ENCODE measurements at places on chromosomes 5 and 9.
A peak's percentile ranks its signal among the peaks of the same experiment; 100 is the strongest.

GRCh38 chr5:94903726-94904125, 285.3 kb downstream of the SLF1 start:
- DNase-seq = no peak

DNA sequence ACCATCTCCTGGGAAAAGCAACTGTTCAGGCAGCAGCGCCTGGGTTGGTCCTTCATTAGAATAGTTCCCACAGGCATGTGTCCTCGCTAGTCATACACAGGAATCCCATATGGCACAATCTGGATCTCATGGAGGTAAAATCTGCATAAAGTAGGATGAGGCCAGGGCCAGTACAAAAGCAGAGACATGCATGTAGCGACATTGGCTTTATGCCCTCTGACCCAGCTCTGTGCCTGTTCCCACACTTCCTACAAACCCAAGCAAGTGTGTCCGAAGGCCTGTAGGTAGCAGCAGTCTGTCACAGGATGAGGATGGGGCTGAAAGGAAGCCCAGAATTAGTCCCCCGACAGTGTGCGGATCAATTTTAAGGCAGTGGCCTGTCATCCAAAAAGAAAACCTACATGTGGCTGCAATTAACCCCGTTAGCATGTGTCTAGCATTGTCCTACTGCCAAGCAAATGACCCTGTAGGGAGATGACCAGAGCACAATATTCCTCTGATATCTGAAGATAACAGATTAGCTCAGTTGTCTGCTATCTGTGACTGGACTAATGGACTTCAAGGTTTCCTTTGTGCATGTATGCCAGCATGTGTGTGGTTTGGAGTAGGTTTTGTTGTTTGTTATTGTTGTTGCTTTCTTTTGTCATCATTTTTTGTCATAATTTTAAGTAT, 178.8 kb downstream of the TMEM161B start:
- DNase-seq = peak; percentile 46

- no peak for DNase-seq
Observed at GRCh38 chr5:72160329-72160728, 53.1 kb downstream of the MAP1B start.

- DNase-seq = no peak
Observed at GRCh38 chr9:133239533-133240090, 30.6 kb upstream of the OBP2B start.

DNA sequence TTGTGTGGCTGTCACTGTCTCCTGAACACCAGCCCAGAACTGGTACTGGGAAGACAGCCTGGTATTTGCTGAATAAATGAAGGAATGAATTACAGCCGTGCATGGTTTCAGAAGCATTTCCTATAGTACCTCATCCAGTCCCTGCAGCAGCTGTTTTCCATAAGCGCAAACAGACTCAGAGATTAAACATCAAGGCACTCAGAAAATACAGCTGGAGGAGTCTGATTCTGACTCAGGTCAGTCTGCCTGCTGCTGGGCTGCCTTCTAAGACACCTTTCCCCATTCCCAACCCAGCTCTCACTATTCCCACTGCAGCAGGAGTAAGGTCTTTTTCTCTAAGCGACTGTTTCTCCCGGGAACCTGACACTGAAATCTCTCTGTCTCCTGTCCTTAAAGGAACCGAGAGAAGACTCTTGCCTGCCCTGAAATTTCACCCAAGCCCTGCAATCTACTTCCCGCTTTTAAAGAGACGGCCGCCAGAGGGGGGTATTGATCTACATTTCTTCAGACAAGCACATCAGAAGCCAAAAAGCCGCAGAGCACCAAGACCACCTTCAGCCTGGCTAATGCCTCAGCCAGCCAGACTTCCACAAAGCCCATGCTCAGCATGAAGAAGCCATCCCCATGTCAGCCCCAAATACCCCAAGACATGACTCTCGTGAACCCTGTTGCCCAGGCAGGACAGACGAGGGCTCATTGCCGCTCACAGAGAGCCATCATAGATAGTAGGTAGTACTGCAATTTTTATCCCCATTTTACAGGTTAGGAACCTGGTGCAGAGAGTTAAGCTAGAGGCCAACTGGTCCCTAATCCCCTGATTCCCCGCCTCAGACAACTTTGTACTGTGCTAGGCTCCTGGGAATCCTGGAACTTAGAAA, 5.4 kb upstream of the FOXI1 start:
- DNase-seq = peak; percentile 85

DNA sequence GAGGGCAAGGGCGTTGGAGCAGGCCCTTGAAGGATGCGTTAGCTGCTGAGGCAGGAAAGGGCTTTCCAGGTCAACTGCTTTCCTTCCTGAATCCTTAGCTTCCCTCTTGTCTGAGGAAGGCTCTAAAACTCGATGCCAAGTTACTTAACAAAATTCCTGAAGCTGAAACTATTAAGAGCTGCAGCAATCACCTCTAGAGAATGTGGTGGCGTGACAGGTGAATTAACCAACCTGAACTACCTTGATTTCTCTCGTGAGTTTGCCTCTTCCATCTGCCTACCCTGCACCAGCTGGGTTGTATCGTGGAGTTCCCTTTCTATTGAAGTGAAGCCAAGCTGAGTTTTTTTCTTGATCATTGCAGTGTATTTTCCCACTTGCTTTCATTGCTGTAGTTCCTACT, 96.1 kb downstream of the PDE8B start:
- no peak for DNase-seq

DNA sequence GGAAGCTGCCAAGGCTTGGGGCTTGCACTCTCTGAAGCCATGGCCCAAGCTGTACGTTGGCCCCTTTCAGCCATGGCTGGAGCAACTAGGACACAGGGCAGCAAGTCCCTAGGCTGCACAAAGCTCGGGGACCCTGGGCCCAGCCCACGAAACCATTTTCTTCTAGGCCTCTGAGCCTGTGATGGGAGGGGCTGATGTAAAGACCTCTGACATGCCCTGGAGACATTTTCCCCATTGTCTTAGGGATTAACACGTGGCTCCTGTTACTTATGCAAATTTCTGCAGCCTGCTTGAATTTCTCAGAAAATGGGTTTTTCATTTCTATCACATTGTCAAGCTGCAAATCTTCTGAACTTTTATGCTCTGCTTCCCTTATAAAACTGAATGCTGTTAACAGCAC, 83.0 kb upstream of the DAP start:
- DNase-seq = no peak

- DNase-seq = no peak
Observed at GRCh38 chr5:168132241-168132641, 159.2 kb upstream of the WWC1 start.

DNA sequence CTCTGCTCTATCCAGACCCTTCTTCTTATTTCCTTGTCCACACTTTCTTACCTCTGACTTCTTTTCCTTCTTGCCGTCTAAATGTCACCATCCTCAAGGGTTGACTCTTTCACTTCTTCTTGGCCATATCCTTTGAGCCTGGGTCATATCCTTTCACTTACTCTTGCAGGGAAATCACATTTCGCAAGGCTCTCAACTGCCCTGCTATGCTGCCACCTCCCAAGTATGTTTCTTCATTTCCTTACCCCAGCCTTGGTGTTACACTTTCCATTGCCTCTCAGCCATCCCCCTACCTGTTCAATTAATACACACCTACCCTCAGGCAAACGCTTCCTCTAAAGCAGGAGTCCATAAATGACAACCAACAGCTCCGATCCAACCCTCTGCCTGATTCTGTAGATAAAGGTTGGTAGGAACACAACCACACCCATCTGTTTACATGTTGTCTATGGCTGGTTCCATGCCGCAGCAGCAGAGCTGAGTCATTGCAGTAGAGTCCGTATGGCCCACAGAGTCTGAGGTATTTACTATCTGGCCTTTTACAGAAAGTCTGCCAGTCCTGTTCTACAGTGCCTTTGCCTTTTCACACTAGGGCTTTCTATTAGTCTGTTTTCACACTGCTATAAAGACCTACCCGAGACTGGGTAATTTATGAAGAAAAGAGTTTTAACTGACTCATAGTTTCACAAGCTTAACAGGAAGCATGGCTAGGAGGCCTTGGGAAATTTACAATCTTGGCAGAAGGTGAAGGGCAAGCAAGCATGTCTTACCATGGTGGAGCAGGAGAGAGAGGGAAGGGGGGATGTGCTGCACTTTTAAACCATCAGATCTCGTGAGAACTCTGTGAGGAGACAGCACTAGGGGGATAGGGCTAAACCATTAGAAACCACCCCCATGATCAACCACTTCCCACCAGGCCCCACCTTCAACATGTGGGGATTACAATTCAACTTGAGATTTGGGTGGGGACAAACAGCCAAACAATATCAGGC, 97.9 kb downstream of the SV2C start:
- no peak for DNase-seq

GRCh38 chr5:38555354-38556087, 925 bp downstream of the LIFR start:
- no peak for DNase-seq

GRCh38 chr9:83144492-83144891, 81.5 kb upstream of the RASEF start:
- no peak for DNase-seq

- DNase-seq = no peak
Observed at GRCh38 chr5:143682929-143683386, 129.0 kb upstream of the HMHB1 start.

GRCh38 chr5:159933531-159934485, 17.5 kb downstream of the ADRA1B start:
- no peak for DNase-seq

- no peak for DNase-seq
Observed at GRCh38 chr5:34509392-34509791, 146.7 kb upstream of the RAI14 start.

DNA sequence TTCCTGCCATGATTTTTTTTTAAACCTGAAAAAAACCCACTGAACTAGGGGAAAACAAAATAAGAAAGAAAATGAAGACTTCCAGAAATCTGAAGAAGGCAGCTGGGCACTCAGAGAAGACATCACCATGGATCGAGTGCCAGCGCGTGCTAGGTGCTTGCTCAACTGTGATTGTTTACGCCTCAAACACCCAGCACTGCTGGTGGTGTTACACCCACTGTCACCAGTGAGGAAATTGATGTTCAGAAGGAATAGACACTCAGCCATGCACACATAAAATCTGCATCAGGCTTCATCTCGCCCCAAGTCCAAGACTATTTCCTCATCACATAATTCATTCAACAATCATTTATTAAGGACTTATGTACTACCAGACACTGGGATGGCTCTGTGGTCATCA, 82.1 kb downstream of the HRH2 start:
- DNase-seq = no peak

- DNase-seq = no peak
Observed at GRCh38 chr5:56357426-56357825, 124.3 kb upstream of the ANKRD55 start.

GRCh38 chr5:116881921-116882531, 307.4 kb upstream of the SEMA6A start:
- no peak for DNase-seq

DNA sequence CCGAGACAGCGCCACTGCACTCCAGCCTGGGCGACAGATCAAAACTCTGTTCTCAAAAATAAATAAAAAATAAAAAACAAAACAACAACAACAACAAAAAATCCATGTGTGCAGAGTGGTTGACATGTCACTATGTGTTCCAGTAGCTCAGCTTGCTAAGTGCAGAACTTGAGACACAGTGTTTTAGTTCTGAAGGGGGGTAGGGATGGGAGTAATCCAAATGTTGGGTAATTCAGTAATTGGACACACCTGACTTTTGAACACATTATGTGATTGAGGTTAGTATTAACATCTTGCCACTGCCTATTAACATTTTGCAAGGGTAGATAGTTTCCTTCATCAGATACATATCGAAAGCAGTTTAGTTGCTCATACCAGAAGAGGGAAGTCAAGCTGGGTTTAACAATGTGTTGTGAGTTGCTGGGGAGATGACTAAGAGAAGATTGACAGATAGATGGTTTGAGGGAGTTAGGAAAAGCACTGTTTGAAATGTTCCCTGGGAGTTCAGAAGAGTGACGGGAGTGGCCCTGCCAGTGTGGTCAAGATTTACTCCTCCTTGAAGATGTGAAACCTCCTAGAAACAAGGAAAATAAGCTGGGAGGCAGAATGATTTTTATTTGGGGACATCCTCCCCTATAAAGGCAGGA, 928 bp downstream of the HACD4 start:
- no peak for DNase-seq

GRCh38 chr9:26949637-26950069, 2.6 kb upstream of the PLAA start:
- no peak for DNase-seq

- DNase-seq = no peak
Observed at GRCh38 chr9:29220596-29221251, 1647.4 kb upstream of the C9orf72 start.

DNA sequence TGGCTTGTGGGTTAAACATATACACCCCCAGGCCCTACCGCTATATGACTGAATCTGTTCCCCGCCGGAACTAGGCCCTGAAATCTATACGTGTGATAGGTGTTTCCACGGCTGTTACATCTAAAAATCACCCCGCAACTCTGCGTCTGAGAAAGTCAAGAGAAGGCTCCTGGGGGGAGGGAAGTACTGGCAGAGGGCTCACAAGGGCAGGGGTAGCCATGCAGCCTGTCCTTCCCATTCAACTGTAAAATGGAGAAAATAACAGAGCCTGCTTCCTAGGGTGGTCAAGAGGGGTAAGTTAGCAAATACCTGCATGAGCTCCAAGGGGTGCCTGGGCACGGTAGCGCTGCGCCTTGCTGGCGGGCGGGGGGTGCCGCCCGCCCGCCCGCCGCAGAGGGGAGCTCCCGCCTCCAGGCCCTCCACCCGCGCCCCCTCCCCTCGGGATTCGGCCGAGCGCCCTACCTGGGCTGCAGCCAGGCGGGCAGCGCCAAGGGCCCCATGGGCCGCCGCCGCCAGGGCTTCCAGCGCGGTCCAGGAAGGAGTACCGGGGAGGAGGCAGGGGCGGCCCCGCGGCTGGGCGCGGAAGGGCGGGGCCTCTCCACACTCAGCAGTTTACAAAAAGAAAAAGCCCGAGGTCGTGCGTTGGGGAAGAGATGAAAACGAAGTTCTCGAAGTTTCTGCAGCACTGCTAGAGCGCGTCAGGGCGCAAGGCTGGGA, at the start of gene HACD4:
TSS of gene HACD4 (minus strand) at position 550 of the 717 bp plus-strand sequence. CDS start at position 500, 50 bp downstream.
- DNase-seq = peak; percentile 40

- no peak for DNase-seq
Observed at GRCh38 chr9:118871531-118871930, 497.7 kb downstream of the BRINP1 start.

DNA sequence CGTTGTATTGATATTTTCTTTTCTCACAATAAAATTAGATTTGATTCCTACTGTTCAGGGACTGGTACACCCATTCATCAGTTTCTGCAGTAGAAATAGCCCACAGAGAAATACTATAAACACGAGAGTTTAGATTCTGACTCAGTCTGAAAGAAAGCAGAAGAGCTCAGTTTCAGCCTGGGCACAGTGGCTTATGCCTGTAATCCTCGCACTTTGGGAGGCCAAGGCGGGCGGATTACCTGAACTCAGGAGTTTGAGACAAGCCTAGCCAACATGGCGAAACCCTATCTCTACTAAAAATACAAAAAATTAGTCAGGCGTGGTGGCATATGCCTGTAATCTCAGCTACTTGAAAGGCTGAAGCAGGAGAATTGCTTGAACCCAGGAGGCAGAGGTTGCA, 8.6 kb downstream of the ITK start:
- DNase-seq = no peak
